ENCODE measurements at places on chromosomes 2 and 18.

DNA sequence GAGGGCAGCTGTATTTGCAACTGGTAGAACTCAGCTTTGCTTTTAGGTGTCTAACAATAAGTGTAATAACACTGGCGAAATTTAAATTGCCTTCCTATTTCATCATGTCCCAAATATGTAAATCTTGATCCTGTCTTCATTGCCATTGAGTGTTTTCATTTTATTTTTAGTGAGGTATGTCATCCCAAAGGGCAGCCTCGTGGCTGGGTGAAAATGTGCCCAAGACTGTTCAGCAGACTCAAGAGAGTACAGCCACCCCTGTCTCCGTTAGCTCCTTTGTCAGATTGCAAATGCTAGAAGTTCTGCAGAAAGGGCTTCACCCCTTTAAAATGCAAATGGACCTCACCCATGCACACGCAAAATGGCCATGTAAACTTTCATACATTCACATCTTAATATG is 278.8 kb downstream of the RND3 start:
- DNase-seq = no peak

DNA sequence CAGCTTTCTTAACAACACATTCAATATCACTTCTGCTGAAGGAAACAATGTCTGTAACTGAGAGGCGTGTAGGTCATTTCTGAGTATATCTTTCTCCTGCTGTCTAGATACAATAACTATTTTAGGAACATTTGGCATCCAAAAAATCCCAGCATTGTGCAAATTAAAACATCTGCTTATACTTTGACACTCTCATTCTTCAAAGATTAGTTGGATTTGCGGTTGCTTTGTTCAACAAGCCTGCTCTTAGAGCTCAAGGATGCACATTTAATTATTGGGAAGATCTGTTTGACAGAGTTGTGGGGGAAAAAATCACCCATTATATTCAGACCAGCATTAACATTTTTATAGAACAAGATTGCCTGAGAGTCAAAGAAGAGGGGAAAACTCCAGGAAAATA is 449.5 kb upstream of the HNRNPA3 start:
- no peak for DNase-seq

- DNase-seq = no peak
Measured at GRCh38 chr2:6181525-6181924, 489.3 kb downstream of the SOX11 start.

- DNase-seq = no peak
Measured at GRCh38 chr2:16126517-16127275, 186.3 kb downstream of the MYCN start.

DNA sequence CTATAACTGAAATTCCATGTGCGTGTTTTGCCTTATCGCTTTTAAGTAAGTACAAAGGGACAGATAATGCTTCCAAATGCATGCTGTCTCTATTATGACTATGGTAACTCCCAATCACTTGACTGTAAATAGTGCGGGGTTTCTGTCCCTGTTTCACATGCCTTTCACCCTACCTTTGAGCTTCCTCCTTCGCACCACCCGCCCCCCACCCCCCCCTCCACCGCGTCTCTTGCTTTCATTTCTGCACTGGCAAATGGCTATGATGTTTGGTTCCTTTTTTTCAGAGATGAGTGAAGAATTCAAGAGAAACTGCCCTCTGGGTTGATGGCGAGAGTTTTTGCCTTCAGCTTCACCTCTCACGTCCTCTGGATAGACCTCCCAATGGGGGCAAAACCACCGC is 25.0 kb upstream of the SPP2 start:
- no peak for DNase-seq

DNA sequence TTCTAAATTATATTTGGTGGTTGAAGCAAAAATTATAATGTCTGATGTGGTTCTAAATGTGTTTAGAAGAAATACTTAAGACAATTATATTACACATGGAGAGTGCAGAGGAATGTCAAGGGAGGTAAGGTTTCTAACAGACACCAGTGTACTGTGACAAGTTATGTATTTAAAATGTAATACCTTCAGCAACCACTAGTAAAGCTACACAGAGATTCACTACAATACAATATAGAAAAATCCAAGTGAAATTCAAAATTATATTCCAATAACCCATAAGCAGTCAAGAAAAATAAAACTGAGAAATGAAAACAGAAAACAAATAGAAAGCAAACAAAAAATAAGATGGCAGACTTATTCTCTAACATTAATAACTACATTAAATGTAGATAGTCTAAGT is 249.5 kb upstream of the KLHL14 start:
- DNase-seq = no peak

- DNase-seq = no peak
Measured at GRCh38 chr2:224930990-224931389, 111.3 kb downstream of the DOCK10 start.

GRCh38 chr2:168316073-168316440 is 68.7 kb upstream of the STK39 start:
- DNase-seq = no peak

- no peak for DNase-seq
Measured at GRCh38 chr2:152464851-152465470, 130.0 kb downstream of the FMNL2 start.

GRCh38 chr2:134200036-134200618 is 53.7 kb upstream of the MGAT5 start:
- no peak for DNase-seq

- DNase-seq = no peak
Measured at GRCh38 chr2:178304333-178304732, 110.0 kb downstream of the OSBPL6 start.

- no peak for DNase-seq
Measured at GRCh38 chr2:5691985-5692529, at the start of gene SOX11. SOX11 (plus strand) TSS chr2:5692384; CDS start chr2:5692722, 338 bp downstream.

GRCh38 chr2:174931724-174932123 is 73.5 kb downstream of the CHN1 start:
- DNase-seq = no peak

- DNase-seq = no peak
Measured at GRCh38 chr2:43329637-43330036, 103.2 kb upstream of the ZFP36L2 start.

GRCh38 chr2:140440815-140441214 is 1660.6 kb upstream of the NXPH2 start:
- DNase-seq = no peak

DNA sequence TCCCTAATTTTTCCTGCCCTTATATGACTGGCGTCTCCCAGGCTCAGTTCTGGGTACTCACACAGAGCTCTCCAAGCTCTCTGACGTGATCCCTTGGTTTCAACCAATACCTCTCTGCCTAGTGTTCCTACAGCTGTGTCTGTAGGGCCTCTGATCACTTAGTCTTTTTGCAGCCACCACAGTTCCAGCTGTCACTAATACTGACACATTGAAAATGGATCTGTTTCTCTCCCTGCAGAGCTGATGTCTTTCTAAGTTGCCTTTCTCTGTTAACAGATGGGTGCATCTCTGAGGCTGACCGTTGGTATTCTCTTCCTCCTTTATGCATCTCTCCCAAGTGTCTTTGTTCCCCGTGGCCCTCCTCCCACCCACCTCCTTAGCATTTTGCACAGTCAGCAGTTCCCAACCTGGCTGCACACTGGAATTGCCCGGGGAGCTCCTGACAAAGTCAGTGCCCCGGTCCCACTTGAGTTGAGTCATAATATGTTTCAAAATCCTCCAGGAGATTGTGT is 62.5 kb downstream of the CERS6 start:
- no peak for DNase-seq

DNA sequence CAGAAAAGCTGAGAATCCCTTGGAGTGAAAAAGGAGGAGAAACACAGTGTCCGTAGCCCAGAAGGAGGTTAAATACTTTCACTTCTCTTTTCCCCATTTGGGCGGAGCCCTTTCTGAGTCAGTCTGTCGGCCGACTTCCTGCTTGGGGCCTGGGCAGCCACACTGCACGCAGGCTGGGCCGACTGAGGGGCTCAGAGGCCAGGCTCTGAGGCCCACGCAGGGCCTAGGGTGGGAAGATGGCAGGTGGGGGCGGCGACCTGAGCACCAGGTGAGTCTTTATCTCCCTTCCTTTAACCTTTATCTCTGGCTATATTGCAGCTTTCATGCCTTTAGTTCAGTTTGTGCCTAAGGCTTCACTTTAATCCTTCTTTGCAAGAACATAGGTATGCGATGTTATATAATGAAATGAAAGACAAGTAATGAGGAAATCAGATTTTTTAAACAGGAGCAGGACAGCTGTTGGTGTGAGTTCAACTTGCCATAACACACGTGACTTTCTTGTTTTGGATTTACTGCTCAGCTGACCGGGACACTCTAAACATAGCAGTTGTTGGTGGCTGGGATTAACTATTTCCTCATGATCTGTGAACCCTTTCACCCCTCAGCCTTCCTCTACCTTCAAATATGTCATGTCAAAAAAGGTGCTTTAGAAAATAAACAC is at the start of gene SP100:
Gene SP100 (plus strand): TSS at position 141 of the 661 bp plus-strand sequence. CDS start 96 bp downstream, at position 237.
- peak; percentile 66 for DNase-seq

Measured in stimulated activated CD8-positive, alpha-beta memory T cell treated with anti-CD3 and anti-CD28 coated beads, Interleukin-12 subunit alpha, Interleukin-12 subunit beta, amount 100 ng/mL, for 1 hour (primary cell).